Effector memory CD4-positive, alpha-beta T cell (primary cell): ENCODE measurements at places on chromosomes 2 and 18.

GRCh38 chr2:56299171-56299691 is 115.4 kb downstream of the CCDC85A start:
- H3K36me3 ChIP-seq: no peaks in the 10 kb centered on the region
- no peaks in the 10 kb centered on the region for H3K27me3 ChIP-seq
- H3K27ac ChIP-seq: no peak overlapping the region
- no peak for DNase-seq
- no peaks in the 10 kb centered on the region for H3K4me1 ChIP-seq

DNA sequence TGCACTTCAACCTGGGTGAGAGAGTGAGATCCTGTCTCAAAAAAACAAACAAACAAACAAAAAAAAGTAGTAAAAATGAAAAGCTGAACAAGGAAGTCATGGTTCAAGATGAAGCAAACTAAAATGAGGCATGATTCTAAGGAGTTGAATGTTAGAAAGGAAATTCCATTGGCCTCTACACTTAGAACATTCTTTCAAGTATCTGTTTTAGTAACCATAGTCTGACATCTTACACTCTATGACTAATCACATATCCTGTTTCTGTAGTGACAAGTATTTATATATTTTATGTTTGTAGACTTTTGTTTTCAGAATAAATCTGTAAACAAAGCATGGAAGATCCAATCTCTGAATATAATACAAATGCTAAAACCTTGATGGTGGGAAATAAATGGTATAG is 164.1 kb downstream of the KIAA1328 start:
- H3K36me3 ChIP-seq: no peaks in the 10 kb centered on the region
- H3K27me3 ChIP-seq: no peaks in the 10 kb centered on the region
- H3K27ac ChIP-seq: no peak overlapping the region
- no peak overlapping the region for H3K4me3 ChIP-seq
- DNase-seq: no peak

DNA sequence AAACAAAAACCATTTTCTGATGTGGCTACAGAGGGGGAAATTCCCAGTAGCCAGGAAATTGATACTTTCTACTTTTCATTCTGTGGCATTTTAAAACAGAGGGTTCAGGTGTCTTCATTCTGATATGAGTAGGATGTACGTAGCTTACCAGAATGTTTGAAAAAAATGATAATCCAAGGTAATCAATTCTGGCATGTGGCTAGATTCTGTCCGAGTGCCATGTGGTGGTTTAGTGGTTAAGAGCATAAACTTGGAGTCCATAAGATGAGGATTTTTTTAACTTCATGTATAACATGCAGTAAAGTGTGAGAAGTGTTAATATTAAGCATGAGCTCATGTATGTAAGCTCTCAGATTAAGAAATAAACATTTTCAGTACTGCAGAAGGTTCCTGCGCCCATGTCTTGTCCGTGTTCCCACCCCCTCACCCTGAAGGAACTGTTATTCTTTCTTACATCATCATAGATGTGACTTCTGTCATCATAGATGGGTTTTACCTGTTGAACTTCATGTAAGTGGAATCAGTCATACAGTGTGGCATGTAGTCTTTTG is 4.5 kb downstream of the B3GNT2 start:
- H3K4me1 ChIP-seq: peaks cover 44% of the 10 kb centered on the region
- H3K4me3 ChIP-seq: no peak overlapping the region
- H3K27ac ChIP-seq: peak overlapping the region; percentile 3
- no peak for DNase-seq

- H3K27me3 ChIP-seq: no peaks in the 10 kb centered on the region
- no peak for DNase-seq
- H3K4me3 ChIP-seq: peak overlapping the region; percentile 97
- H3K27ac ChIP-seq: peak overlapping the region; percentile 89
- peaks cover 25% of the 10 kb centered on the region for H3K4me1 ChIP-seq
Observed at GRCh38 chr2:230412371-230412711, 3.7 kb upstream of the SP100 start.

- peaks cover 6% of the 10 kb centered on the region for H3K36me3 ChIP-seq
- DNase-seq: no peak
- no peaks in the 10 kb centered on the region for H3K27me3 ChIP-seq
- peaks cover 10% of the 10 kb centered on the region for H3K4me1 ChIP-seq
Observed at GRCh38 chr2:199955007-199955338, 318 bp downstream of the TYW5 start.

DNA sequence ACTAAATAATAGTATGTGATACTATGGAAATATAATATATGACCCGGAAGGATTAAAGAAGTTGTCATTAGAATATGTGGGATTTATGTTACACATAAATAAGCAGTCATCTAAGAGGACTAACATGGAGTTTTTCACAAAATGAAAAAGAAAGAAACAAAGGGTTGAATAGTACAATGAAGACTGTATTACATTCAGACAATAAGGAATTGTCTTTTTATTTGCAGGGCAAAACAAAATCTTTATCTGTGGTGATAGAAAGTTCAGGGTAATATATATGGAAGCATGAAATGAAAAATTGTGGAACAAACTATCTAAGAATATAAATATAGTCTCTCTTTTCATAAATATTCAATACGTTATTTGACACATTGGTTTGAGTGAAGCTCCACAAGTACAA is 5.8 kb downstream of the ERMN start:
- H3K27ac ChIP-seq: no peak overlapping the region
- H3K4me3 ChIP-seq: no peak overlapping the region
- no peaks in the 10 kb centered on the region for H3K36me3 ChIP-seq
- no peaks in the 10 kb centered on the region for H3K4me1 ChIP-seq
- no peaks in the 10 kb centered on the region for H3K27me3 ChIP-seq
- DNase-seq: no peak
